Esophagus squamous epithelium (tissue), 5 donors: ENCODE measurements at places on chromosomes 7 and 10.

- DNase-seq: no peak
These were observed 53.6 kb downstream of the PLCE1 start for GRCh38 chr10:94047293-94047692.

DNA sequence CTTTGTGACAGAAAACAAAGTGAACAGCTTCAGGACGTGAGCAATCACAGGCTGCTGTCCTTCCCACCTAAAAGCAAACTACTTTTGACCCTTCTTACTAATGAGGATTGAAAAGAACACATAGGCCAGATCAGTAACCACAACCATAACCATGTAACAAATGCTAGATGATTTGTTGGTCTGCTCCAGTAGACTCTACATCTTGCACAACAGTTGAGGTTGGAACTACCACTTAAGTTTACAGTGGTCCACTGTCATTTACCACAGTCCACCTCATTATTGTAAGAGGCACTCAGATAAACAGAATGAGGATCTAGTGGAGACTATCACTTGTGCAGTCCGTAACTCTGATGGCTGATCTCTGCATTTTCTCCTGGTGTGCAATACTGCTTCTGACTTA is 27.8 kb downstream of the NET1 start:
- DNase-seq: no peak

DNA sequence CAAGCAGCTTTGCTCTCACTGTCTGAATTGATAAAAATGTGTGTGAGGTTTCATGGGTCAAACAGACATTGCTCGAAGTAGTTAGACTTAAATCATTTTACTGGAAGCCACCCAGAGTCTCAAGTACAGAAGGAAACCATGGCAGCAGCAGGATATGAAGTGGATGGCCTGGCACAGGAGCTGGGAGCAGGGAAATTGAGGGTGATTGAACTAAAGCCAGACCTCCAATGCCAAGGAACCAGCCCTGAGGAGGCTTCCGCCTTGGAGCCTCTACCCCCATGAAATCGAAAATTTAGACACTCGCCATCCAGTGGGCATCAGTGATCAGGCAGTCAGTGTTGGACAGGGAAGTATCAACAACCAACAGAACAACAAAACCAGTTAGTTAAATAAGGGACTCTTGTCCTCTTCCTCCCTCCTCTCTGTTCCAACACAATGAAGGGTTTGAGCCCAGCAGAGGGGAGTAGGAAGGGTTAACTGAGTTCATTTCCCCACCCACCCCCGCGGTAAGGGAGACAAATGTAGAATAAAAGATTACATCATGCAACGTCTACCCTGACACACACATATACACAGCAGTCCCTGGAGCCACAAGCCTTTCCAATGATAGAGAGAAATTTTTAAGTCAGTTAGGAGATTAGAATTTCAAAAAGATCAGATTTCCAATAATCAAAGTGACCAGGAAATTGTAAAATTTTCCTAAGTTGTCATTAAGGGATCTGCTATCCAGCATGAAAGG is 156.3 kb downstream of the SLC16A9 start:
- DNase-seq: no peak

DNA sequence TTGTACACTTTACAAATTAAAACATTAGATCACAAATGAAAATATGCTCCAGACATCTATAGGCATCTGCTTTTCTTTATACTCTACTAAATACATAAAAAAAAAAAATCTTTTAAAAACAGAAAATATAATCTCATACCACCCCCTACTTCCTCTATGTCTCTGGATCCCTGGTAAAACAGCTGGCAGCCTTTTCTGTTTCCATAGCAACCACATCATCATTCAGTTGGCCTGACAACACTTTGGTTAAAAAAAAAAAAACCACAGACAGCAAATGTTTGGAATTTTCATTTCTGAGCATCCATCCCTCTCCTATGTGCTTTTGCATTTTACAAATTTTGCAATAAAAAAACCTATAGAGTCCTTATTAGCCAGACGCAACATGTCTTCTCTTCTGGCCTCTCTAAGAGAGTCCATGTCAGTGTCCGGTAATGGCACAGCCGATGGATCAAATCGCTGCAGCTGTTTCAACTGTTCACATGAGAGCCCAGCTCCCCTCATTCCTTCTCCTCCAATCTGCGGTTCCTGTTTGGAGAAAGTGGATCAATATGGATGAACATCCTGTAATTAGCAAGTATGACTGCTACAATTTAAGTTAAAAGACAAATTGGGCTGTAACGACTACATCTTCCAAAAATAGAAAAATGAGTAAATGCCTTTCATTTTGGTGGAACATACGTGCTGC is 105.6 kb downstream of the NSUN6 start:
- DNase-seq: no peak

GRCh38 chr10:119079599-119080520 is 757 bp downstream of the EIF3A start:
- DNase-seq: peak; percentile 38

DNA sequence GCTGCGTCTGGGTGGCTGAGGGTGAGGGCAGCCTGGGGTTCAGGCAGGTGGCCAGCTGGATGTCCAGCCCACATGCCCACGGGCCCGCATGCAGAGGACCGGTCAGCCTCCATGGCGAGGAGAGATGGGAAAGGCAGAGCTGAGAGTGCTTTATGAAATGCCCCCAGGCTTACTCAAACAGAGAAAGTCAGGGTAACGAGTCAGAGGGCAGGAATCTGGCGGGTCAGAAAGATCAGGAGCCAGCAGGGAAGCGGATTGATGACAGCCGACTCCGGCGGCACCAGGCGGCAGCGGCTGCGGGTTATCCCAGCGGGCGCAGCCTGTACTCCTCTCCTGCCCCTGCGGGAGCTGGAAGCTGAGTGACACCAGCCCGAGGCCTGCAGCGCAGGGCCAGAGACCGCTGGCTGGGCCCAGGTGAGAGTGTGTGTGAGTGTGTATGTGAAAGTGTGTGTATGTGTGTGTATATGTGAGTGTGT is 13.4 kb downstream of the SLC13A4 start:
- no peak for DNase-seq

GRCh38 chr10:33817605-33818004 is 483.1 kb upstream of the NRP1 start:
- no peak for DNase-seq

DNA sequence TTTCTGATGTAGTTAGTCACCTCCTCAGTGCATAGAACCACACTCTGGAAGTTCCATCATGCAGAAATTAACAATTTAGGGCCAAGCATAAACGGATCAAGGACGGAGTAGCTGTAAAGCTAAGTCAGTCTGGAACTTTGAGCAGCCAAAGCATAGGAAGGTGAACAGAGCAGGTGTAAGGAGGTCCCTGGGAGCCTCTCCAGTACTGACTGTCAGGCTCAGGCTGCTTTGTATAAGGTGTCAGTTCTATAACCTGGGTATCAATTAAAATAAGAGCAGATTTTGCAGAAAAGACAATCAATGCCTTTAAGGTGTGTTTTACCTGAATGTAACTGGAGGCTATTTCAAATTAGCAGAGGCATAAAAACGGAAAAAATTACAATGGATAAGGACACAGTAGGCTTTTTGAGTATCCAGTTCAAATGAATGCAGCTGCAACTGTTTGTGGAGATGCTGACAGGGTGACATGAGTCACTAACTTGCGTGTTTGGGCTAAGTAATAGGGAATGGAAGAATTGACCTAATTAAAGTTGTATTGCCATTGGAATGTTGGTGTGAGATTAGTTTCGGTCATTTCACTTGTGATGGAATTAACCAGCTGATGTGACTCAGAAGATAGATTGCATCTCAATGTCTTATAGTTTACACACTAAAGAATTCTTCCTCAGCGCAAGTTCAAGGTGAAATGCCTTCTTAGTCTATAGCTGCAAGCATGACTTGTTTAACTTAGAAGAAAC is 417.9 kb upstream of the CNTNAP2 start:
- no peak for DNase-seq

DNA sequence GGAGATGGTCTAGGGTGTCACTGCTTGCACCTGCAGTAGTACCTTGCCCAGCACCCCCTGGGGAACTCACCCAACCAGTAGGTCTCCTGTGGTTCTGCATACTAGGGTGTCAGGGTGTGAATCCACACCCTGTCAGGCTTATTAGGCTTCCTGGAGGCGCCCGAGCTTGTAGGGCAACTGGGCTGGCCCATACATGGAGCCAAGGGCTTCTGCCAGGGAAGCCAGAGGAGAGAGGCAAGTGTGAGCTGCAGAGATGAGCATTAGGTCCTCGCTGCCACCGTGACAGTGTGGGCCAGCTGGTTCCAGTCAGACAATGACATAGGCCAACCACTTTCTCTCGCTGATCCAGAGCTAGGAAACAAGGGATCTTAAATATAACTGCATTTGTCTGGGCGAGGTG is 11.2 kb downstream of the MXI1 start:
- DNase-seq: no peak

DNA sequence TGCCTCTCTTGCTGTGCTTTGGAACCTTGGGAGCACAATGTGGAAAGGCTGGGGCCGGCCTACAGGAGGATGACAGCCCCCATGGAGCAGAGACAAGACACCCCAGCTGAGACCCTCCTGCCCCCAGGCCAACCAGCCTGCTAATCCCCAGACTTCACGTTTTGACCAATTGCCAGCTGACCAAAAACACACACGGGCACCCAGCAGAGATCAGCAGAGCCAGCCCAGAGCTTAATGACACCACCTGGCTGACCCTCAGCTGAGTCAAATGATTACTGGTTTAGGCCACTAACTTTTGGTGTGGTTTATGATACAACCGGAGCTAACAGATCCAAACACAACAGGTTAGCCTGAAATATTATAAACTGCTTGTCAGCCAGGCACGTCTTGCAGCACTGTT is 111.2 kb upstream of the KIF5B start:
- DNase-seq: no peak

DNA sequence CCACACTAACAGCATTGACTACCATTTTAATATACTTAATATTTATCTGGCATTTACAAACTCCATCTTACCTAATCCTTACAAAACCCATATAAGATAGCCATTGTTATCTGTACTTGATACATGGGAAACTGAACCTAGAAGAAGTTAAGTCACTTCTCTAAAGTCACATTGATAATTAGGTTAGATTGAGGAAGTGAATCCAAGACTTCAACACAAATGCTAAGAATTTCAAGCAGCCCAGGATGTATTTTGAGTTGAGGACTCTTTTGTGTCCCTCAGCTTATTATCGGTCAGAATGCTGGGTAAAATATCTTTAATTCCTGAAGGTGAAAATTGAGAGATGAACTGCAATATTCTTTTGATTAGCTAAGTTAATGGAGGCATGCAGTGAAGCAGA is 465.5 kb downstream of the PHTF2 start:
- no peak for DNase-seq

GRCh38 chr7:32179567-32179966 is 109.4 kb upstream of the PDE1C start:
- DNase-seq: no peak

DNA sequence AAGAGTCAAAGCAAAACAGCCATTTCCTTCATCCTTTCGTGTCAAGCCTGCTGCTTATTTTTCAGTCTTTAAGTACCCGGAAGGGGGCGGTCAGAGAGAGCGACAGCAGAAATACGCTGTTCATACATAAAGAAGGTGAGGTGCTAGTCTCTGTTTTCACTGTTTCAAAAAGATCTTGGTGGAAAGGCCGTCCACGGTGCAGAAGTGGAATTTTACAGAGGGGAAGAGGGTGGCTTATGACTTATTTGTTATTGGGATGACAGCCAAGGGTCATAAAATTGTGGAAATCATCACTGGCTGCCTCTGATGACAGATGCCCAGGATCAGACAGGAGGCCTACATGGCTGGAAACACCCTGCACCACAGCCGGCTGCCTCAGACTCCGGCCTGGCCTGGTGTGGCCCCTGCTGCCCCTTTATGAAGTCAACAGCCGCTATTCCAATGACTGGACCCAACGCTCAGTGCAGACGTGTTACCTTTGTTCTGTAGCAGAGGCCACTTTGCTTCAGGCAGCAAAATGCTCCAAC is 57.0 kb downstream of the HIPK2 start:
- no peak for DNase-seq

GRCh38 chr7:49166441-49166840 is 242.1 kb downstream of the CDC14C start:
- DNase-seq: no peak

DNA sequence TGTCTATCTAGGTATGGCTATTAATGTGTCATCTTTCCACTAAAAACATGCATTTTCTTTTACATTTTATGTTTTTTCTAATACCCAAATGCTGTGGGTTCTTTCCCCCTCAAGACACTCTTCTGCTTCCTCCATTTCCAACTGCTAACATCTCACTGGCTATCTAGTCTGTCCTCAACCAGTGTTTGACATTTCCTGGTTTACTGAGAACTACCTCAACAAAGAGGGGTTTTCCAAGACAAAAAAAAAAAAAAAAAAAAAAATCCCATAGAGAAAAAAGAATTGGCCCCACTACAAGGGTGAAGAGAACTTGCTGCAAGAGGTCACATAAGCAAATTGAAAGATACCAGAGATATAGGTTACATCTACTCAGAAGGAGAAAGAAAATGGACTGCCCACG is 359.7 kb downstream of the CRPPA start:
- DNase-seq: no peak

DNA sequence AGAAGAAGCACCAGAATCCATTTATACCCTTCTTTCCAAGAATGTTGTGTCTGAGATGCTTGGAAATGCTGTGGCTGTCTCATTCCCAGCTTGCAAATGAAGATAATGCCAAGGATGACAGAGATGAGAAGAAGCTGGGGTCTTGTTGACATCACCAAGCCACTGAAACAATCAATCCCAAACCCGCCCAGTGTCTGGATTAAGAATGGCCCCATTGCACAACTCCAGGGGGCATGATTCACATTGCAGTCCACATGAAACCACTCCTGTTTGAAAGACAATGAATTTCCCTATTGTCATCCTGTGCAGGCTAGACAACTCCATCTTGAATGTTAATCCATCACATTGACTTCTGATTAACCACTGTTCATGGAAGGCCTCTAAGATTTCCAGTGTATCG is 28.6 kb downstream of the SORBS1 start:
- DNase-seq: no peak

DNA sequence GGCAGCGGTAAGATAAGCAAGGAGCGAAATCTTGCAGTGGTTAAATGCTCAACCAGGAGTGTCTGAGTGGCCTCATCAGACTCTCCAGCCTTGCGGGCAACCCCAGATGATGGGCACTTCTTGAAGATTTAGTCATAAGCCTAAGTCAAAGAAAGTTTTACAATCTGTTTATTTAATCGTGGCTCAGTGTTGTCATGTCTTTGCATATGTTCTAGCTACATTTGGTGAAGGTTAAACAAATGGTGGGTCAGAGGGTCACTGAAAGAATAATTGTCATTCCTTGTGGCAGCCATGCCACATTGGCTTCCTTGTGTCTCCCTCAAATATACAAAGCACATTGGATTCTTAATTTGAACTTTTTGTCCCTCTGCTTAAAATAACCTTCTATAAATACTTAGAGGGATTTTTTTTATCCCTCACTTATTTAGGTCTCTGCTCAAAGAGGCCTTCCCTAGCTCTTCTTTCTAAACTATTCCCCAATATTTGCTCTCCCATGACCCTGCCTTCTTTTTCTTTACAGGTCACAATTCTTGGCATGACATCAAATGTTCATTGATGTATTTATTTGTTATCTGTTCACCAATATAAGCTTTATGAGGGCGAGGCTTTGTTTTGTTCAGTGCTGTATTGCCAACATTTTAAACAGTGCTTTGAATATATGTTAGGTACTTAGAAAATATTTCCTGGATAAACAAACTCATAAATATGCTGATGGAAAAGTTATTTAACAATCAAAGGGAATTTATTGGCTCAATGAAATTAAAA is 68.7 kb downstream of the NEUROD6 start:
- no peak for DNase-seq
